ENCODE measurements at places on chromosomes 6 and 20. TPM values are rescaled to one million over a fixed set of nuclear protein-coding genes. Genes with fewer than 3 reads are reported as not detected.

DNA sequence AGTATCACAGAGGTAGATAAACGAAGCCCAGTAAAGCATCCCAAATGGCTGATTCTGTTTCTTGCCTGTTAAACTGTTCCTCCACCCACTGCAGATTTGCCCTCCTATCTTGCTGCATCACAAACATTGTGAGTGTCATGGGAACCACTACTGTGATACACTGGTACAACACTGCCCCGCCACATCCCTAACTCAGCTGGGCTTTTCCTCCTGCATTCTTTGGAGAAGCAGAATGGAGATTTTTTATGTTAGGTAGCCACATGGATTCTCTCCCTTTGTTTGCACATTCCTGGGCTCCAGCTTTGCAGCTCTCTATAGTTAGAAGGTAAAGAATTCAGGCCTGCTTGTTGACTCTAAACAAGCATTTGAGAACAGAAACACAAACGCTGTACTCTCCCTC is 234.1 kb downstream of the TMEM242 start:
- no peak for DNase-seq
- no peak overlapping the region for H3K4me3 ChIP-seq
- peaks cover 9% of the 10 kb centered on the region for H3K36me3 ChIP-seq
- H3K4me1 ChIP-seq, result peaks cover 22% of the 10 kb centered on the region
- H3K27me3 ChIP-seq, result no peaks in the 10 kb centered on the region
- H3K27ac ChIP-seq, result peak overlapping the region; percentile 81

- no peaks in the 10 kb centered on the region for H3K4me1 ChIP-seq
- no peak overlapping the region for H3K4me3 ChIP-seq
- no peak for DNase-seq
- H3K36me3 ChIP-seq, result peaks cover 8% of the 10 kb centered on the region
- H3K27me3 ChIP-seq, result no peaks in the 10 kb centered on the region
These were observed 97.0 kb downstream of the SMAP1 start for GRCh38 chr6:70764706-70765105.

DNA sequence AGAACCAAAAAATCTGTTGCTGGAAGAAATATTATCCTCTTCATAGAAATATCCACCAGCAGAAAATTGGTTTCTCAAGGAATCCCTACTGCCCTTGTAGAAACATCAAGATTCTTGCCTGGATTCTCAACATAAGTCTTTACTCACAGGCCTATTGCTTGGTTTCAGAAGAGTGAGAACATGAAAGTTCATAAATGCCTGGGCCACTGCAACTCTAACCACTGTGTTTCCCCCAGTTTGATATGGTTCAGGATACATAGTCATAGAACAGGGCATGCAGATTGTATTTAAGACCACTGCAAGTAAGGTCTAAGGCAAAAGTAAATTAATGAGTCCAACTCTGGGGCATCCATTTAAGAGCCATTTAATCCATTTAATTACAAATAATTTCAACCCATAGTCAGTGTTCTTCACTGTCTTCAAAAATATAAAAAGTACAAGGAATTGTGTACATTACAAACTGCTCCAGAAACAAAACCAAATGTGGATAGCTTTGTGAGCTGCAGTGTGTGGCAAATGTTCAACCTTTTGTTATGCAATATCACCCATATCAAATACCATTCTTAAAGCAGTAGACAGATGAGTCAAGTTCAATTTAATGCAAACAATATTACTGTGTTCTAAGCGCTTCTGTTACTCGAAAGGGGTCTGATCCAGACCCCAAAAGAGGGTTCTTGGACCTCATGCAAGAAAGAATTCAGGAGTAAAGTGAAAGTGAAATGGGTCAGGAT is 83.3 kb downstream of the OPRM1 start:
- no peak overlapping the region for H3K4me3 ChIP-seq
- peaks cover 36% of the 10 kb centered on the region for H3K27me3 ChIP-seq
- H3K36me3 ChIP-seq, result no peaks in the 10 kb centered on the region
- H3K4me1 ChIP-seq, result peaks cover 5% of the 10 kb centered on the region
- H3K27ac ChIP-seq, result no peak overlapping the region

GRCh38 chr20:62297449-62298227 is 5.2 kb upstream of the ADRM1 start:
- H3K4me3 ChIP-seq, result no peak overlapping the region
- no peaks in the 10 kb centered on the region for H3K27me3 ChIP-seq
- no peak overlapping the region for H3K27ac ChIP-seq
- DNase-seq, result no peak
- peaks cover 20% of the 10 kb centered on the region for H3K36me3 ChIP-seq

PTPRT gene
- not detected for total RNA-seq

- H3K27me3 ChIP-seq, result no peaks in the 10 kb centered on the region
- no peak for DNase-seq
- H3K4me3 ChIP-seq, result no peak overlapping the region
- H3K36me3 ChIP-seq, result peaks cover 65% of the 10 kb centered on the region
- H3K27ac ChIP-seq, result no peak overlapping the region
These were observed 12.7 kb downstream of the ABCF1 start for GRCh38 chr6:30583921-30584320.

OPRL1 gene
- total RNA-seq, result 2.1 TPM

GRCh38 chr6:54238396-54238795 is 69.8 kb upstream of the TINAG start:
- peaks cover 18% of the 10 kb centered on the region for H3K4me1 ChIP-seq
- H3K4me3 ChIP-seq, result no peak overlapping the region
- no peak for DNase-seq
- no peaks in the 10 kb centered on the region for H3K36me3 ChIP-seq

DNAH8 gene
- 0.21 TPM for total RNA-seq

EMILIN3 gene
- 2.1 TPM for total RNA-seq

DNA sequence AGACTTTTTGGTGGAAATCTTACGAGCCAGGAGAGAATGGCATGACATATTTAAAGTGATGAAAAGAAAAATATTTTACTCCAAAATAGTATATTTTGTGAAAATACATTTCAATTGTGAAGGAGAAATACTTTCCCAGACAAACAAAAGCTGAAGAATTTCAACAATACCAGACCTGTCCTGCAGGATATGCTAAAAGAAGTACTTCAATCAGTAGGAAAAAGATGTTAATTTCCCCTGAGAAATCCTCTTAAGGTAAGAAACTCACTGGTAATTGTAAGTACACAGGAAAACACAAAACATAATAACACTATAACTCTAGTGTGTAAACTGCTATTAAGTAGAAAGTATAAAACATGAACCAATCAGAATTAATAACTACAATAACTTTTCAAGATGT is 341.8 kb upstream of the GJE1 start:
- no peak overlapping the region for H3K27ac ChIP-seq
- H3K4me3 ChIP-seq, result no peak overlapping the region
- H3K4me1 ChIP-seq, result peaks cover 8% of the 10 kb centered on the region
- no peaks in the 10 kb centered on the region for H3K36me3 ChIP-seq
- no peak for DNase-seq
- peaks cover 2% of the 10 kb centered on the region for H3K27me3 ChIP-seq

- no peak overlapping the region for H3K27ac ChIP-seq
- H3K4me1 ChIP-seq, result peaks cover 54% of the 10 kb centered on the region
- no peaks in the 10 kb centered on the region for H3K27me3 ChIP-seq
- H3K36me3 ChIP-seq, result no peaks in the 10 kb centered on the region
- no peak for DNase-seq
- H3K4me3 ChIP-seq, result no peak overlapping the region
These were observed 264.3 kb downstream of the PTPRK start for GRCh38 chr6:128256095-128256494.

ZFP57 gene
- not detected for total RNA-seq

DNA sequence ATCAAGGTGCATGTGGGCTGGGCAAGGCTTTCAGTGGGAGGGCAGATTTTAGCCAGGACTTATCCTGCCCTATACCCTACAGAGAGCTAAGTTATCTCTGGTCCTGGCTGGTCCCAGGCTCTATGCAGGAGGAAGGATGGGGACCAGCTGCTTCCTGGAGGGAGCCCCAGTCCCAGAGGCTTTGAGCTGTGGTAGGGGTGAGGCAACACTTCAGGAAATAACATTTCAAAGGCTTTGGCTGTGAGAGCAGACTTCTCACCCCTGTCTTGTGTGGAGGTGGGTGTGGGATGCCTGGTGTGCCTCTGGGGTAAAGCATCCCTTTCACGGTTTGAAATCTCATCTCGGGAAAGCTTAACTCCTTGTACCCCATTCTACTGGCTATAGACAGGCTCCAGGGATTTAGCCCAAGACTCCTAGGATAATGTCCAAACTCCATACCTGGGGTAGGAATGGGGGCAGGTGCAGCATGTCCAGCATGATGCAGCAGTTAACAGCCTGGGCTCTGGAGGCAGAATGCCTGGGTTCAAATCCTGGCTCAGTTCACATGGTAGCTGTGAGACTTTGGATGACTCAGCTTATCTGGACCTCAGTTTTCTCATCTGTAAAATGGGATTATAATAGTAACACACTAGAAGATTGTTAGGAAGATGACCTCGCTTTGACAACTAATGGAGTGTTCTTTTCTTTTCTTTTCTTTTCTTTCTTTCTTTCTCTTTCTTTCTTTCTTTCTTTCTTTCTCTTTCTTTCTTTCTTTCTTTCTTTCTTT is 27.5 kb upstream of the SIRPA start:
- no peaks in the 10 kb centered on the region for H3K36me3 ChIP-seq
- no peaks in the 10 kb centered on the region for H3K4me1 ChIP-seq
- no peak overlapping the region for H3K4me3 ChIP-seq
- H3K27me3 ChIP-seq, result peaks cover 34% of the 10 kb centered on the region

DNA sequence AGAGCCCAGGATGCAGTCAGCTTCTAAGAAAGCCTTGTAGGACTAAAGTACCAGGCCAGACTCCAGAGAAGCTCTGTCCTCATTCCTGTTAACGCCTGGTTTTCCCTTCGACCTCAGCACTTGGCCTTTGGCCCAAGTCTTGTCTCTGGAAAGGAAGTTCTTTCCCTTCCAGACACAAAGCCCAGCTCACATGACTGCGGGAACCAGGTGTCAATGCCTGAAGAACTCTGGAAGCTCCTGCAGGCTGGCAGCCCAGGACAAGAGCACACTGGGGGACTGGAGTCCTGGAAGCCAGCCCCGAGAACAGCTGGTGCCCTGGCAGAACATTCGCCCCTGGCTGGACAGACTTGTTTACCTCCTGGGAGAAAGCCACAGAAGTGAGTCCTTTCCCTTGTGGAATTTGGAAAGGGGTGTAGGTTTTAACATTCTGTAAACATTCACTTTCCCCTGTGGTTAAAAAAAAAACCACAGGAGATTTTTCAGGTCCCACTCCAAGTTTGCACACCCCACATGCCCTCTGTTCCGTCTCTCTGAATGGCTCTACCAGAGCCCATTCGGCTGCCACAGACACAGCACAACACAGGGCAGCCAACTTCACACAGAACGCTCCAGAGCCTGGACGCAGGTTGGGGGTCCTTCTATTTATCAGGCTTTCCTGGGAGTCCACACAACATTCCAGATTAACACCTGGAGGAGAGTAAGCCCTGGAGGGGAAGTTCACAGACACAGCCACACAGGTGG is 18.1 kb downstream of the ACSS1 start:
- H3K36me3 ChIP-seq, result no peaks in the 10 kb centered on the region
- no peak for DNase-seq
- peak overlapping the region; percentile 54 for H3K27ac ChIP-seq
- H3K4me3 ChIP-seq, result no peak overlapping the region

DNA sequence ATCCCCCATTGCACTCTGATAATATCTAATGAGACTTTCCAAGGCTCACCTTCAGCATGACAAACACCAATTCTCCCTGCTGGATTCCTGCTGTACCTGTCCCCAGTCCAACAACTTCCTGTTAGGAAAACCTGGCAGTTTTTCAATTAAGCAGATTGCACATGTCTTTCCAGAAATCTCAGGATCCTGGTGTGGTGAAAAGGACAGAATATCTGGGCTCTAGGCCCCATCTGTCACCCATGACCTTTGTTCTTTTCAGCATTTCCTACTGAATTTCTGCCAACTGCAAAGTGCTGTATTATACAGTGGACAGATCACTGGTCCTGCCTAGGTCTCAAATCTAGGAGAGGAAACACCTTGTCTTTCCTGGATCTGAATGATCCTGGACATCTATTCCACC is 27.7 kb upstream of the DTNBP1 start:
- peaks cover 5% of the 10 kb centered on the region for H3K27me3 ChIP-seq
- no peak for DNase-seq
- H3K4me1 ChIP-seq, result peaks cover 16% of the 10 kb centered on the region
- no peak overlapping the region for H3K4me3 ChIP-seq

All from osteocyte (in vitro differentiated cells).